Glomerular endothelial cell (primary cell): ENCODE measurements at places on chromosomes 5 and 9.

- DNase-seq: no peak
Measured at GRCh38 chr9:16515207-16515606, 355.3 kb downstream of the BNC2 start.

DNA sequence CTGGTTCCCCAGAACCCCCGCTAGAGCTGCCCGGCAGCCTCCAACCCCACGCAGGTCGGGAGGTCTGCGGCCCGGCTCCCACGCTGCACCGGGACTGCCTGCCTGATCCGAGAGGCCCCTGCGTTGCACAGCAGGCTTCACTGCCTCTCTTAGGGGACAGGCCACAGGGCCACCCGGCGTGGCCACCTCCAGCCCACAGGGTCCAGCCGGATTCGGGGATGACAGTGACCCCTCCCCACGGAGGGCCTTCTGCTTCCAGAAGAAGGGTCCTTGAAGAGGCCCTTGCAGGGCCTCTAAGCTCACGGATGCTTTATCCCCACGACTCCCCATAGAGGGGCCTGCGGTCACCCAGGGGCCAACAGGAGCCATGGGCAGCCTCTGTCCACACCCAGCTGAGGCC, 66.1 kb upstream of the PPP1R26 start:
- no peak for DNase-seq

- DNase-seq: no peak
Measured at GRCh38 chr5:119342406-119342805, 13.4 kb upstream of the TNFAIP8 start.

- no peak for DNase-seq
Measured at GRCh38 chr9:123338710-123339665, 17.0 kb upstream of the CRB2 start.

- DNase-seq: no peak
Measured at GRCh38 chr5:177429248-177430040, 3.0 kb downstream of the GRK6 start.
